ENCODE measurements at places on chromosomes 2 and 18.

GRCh38 chr18:79829136-79829854 lies 31.6 kb downstream of the KCNG2 start:
- DNase-seq: no peak

DNA sequence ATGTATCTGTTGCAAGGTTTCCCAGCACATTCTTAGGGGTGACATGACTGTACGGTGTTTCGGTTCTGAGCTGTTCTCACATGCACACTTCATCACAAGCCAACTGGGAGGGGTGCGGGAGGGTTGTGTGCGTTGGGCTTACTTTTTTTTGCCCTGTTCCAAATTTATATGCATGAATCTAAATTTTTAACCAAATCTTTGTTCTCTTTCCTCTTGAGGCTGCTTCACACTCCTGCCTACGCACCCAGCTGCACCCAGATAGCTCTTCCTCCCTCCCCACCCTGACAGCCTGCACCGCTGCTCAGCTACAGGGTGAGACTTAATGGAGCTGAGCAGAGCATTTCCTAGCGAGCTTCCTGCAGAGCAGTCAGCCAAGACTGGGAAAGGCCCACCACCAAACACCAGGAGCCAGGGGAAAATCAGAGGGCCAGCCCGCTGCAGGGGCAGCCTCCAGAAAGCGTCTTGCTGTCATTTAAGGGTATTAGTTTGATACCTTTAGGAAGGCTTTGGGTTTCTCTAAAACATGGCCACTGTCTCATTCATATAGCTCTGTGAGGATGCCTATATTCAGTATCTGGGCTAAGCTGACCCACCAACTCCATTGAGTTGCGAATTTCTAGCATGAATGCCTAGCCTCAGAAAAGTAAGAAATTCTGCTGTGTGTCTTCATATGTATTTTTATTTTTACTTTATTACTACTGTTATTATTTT lies 84.5 kb downstream of the POU3F3 start:
- no peak for DNase-seq

DNA sequence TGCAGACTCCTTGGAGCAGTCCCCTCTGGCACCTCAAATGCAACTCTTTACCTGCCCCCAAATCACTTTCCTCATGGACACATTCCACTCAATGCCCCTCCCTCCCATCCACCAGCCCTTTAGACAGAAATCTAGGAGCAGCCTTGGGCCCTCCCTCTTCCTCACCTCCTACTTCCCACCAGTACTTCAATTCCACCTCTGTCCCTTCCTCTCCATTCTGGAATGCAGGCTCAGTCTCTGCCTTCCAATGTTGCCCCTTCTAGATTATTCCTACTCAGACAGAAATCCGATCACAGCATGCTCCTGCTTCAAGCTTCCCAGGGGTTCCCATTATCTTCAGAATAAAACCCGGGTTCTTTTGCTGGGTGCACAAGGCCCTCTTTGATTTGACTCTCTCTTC lies 62.1 kb downstream of the MTHFD2 start:
- no peak for DNase-seq

DNA sequence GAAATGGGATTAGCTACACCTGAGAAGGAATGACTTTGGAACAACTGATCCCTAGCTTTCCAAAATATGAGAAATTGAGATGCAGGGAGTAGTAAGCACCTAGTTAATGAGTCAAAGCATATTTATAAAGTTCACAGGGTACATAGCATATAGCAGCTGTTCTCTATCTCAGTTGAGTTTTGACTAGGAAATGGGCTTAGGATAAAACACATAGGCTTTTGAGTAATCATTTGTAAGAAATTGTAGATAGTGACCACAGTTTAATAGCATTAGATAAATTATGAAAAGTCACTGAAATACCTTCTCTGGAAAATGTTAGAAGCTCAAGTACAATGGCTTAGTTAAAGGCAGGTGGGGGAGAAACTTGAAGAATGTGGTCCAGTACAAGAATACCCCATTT lies 444.7 kb upstream of the TNP1 start:
- DNase-seq: no peak

GRCh38 chr2:40374543-40375240 lies 77.2 kb downstream of the SLC8A1 start:
- no peak for DNase-seq

DNA sequence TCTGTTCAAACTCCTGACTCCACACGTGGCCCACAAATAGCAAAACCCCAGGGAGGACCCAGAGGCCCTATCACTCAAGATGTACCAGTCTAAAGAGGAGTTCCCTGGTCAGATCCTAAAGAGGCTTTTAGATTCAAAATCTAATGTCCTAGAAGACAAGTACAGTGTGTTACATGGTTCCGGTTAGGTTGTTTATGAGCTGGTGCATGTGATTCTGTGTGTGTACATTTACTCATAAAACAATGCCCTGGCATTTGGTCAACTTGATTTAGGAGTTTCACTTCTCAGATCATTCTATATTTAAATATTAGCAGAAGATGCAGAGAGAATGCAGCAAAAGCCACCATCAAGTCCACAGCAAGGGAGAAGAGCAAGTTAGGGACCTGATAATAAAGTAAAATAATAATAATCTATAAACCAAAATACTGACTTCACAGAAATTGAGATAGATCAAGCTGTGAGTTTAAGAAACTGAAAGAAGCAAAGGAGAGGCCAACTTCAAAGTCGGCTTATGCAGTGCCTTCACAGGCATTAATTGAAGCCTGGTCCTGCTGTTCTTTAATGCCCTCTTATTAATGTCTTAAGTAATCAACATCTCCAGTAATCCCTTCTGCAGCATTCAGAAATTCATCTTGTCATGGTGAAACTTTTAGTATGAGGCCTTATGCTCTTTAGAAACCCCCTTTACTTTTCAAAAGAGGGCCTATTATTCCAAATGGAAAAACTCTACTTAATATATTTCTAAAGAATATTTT lies 4.2 kb upstream of the AP1S3 start:
- DNase-seq: no peak

GRCh38 chr2:112310906-112311305 lies 35.5 kb downstream of the ZC3H6 start:
- DNase-seq: no peak

- DNase-seq: peak; percentile 47
Observed at GRCh38 chr18:50158866-50159653, 35.9 kb downstream of the MYO5B start.

- DNase-seq: no peak
Observed at GRCh38 chr18:24490539-24490938, 30.1 kb downstream of the HRH4 start.

DNA sequence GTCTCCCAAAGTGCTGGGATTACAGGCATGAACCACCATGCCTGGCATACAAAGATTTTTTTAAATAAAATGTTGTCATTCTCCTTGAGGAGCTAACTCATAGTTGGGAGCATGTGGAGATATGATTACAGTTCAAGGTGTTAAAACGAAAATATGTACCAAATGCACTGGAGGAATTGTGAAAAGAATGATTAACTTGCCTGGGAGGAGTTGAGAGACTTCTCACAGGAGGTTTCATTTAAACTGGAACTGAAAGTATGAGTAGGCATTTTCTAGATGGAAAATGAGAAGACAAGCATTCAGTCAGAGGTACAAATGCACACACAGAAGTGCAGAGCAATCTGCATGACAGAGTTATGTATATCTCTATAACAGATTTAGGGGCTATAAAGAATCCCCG lies 126.6 kb upstream of the PDE1A start:
- DNase-seq: no peak

DNA sequence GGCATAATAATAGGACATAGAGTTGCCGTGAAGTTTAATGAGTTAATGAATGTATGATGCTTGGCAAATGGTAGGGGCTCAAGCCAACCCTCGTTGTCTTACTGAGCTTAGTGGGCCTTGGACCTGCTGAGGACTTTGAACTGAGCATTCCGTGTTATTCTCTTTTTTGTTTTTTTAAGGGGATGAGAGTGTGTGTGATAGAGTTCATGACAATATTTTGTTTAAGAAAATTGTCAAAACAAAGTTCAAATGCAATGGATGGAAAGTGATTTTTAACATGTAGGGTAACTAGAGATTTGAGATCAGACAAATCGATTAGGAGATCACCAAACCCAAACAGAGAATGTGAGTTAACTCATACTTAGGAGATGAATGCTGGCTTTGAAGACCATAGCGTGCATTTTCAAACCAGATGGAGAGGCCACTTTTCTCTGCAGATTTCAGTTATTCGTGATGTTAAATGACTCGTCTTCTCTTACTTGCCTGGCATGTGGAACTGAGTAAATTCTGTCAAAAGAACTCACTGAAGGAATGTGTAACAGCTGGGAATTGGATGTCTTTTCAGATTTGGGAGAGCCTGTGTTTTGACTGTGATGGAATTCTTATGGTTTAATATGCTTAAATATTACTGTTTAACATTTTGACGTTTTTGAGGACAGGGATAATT lies 88.7 kb downstream of the NEDD4L start:
- DNase-seq: no peak

GRCh38 chr2:199467066-199467822 lies 9.5 kb upstream of the SATB2 start:
- no peak for DNase-seq

GRCh38 chr2:65867446-65867845 lies 435.0 kb upstream of the SPRED2 start:
- DNase-seq: no peak

- no peak for DNase-seq
Observed at GRCh38 chr2:44051593-44052347, 56.0 kb upstream of the LRPPRC start.

DNA sequence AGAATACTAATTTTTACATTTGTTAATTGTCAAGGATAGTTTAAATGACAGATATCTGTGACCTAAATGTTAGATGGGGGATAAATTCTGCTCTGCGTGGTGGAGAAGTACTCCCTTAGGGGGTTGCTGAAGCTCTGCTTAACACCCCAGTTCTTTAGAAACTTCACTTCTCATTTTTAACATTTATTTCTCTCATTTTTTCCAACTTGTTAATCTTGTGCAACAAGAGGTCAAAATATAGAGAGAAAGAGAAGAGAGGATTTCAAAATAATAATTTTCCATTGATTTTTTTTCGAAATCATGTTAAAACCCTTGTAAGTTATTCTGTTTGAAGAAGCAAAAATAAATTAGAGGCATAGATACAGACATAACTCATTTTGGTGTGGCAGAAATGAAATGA lies 61.3 kb upstream of the SLC8A1 start:
- DNase-seq: no peak

- no peak for DNase-seq
Observed at GRCh38 chr2:231276987-231277386, 78.6 kb downstream of the ARMC9 start.

- DNase-seq: no peak
Observed at GRCh38 chr18:32049393-32050171, 31.0 kb downstream of the RNF125 start.

All from left kidney (tissue), 8 donors.